ENCODE measurements at places on chromosomes 7 and 10.

DNA sequence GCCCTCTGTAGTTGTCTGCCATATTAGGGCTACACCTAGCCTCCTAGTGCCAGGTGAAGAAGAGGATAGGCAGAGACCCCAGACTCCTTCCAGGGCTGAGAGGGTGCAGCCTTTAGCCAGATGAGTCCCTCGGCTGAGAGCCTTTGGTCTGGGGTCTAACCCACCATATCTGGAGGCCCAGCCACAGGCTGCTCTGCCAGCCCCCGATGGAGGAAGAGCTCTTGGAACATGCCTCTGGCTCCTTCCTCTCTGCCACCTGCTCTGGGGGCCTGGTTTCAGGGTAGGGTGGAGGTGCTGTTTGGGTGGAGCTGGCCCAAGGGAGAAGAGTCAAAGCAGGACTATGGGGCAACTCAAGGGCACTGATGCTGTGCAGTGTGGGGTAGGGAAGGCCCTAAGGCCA is 1.4 kb downstream of the LRRC18 start:
- no peak for DNase-seq

- no peak for DNase-seq
These were observed 156.6 kb upstream of the LYZL2 start for GRCh38 chr10:30786131-30786530.

DNA sequence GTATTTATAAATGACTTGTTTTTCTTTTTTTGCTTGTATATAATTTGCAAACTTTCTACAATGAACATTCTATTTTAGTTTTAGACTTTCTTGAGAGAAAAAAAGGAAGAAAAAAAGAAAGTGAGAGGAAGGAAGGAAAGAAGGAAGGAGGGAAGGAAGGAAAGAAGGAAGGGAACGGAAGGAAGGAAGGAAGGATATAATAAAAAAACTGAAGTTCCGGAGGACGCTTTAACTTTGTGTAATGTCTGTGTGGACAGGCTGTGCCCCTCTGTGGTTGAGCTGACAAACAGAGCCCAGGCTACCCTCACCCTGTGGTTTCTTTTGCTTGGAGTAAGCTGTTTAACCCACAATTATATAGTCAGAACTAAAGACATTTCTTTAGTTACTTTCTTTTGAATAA is 108.7 kb downstream of the SEMA3D start:
- DNase-seq, result no peak

- no peak for DNase-seq
These were observed 43.4 kb downstream of the SHTN1 start for GRCh38 chr10:116961406-116962251.

DNA sequence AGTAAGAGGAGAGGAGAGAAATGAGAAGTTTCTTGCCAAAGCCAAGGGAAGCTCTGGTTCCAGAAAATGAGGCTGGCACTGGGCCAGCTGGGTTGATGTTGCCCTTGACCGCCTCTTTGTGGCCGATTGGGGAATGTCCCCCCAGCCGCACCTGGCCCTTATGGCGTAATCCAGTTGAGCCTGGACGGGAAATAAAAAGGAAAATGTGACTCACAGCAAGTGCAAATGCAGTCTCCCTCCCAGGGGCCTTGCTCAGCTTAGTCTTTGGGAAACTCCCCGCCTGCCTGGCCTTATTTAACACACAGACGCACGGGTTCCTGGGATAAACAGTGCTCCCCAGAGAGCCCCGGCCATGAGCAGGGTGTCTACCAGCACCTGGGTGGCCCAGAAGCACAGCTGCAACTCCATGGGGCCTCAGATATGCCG is 174.8 kb downstream of the KIAA1217 start:
- DNase-seq, result peak; percentile 76

GRCh38 chr7:7321681-7322080 is 139.3 kb downstream of the C1GALT1 start:
- no peak for DNase-seq

DNA sequence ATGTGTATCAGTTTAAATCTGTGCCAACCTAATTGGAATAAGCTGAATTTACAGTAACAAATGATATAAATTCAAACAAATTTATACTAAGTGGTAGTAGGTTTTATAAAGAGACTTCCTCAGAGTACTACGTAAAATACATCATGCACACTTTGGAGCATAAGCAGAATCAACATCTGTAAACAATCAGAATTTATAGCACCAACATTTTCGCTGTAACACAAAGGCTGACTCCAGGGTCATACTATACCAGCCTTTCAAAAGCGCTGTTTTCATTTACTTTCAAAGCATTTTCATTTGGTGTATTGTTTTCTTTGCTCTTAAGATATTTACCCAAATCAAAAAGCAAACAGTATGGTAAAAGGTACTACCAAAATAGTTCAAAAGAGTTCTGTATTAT is 29.3 kb upstream of the TMEM168 start:
- no peak for DNase-seq

DNA sequence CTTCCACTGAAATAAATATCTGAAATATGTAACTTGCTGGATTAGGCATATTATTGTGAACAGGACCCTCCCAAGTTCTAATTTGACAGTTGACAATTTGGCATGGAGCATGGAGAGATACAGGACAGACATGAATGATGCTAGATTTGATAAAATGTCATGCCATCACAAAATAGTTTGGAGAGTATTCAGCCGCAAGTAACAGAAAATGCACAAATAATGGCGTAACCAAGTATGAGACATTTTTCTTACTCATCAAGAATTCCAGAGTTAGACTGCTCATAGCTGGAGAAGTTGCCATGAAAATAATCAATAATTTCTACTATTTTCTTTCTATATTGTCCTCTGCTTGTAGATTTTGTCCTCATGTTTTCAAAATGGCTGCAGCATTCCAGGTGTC is 45.5 kb upstream of the GPAM start:
- no peak for DNase-seq

GRCh38 chr10:17564911-17565310 is 52.3 kb downstream of the HACD1 start:
- DNase-seq, result no peak

GRCh38 chr7:7309203-7309602 is 126.9 kb downstream of the C1GALT1 start:
- DNase-seq, result no peak

DNA sequence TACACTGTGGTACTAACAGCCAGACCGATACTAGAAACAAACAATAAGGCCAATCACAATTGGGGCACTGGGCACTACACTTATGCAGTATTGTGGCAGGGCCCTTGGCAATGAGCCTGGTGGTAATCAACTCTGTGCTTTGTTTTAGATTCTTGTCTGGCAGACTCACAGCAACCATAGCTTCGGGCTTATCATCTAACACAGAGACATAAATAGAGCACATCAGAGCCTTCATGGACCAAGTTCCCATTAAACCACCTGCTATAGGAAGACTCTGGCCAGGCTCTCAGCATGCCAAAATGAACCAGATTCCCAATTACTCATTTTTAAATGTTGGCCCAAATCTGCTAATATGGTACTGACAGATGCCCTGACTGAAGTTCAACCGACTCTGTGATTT is 218.6 kb downstream of the DGKI start:
- DNase-seq, result no peak

- no peak for DNase-seq
These were observed 195.8 kb upstream of the HABP2 start for GRCh38 chr10:113356794-113357680.

GRCh38 chr7:51017576-51018535 is 235.2 kb upstream of the GRB10 start:
- DNase-seq, result no peak

DNA sequence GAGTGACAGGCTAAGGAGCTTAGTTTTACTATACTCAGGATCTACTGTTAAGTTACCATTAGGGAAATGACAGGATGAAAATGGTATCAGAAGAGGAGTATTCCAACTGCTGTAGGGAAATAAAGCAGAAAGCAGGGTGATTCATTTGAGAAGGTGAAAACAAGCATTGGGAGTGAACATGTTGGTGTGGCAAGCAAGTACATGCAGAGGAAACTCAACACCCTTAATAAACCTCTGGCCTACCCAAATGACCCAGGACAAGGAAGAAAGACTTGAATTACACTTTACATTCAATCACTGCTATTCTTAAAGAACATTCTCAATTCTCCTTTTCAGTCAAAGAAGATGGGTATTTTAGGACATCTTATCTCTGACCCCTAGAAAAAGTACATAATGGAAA is 28.7 kb downstream of the ERLIN1 start:
- DNase-seq, result no peak

DNA sequence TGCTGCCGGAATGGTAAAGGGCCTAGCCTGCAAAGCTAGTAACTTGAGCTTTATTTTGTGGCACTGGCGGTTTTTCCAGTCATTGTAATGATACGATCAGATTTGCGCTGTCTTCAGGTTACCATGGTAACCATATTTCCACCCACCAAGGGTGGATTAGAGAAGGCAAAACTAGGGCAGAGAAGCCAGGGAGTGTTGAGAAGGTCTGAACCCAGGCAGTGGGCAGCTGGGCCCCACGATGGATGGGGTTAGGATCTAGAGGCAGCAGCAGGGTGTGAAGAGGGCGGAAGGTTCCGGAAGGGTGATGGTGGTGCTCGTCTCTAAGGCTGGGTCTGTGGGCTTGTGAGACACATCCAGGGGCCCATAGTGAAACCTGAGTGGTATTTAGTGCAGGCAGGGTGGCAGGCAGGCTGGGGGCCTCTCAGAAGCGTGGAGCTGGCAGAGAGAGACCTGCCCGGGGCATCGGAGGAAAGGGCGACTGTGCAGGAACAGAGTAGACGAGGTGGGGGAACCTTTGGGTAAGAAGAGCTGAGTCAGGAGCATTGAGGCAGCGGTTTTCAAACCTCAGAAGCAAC is 87.9 kb upstream of the GTF2I start:
- no peak for DNase-seq

DNA sequence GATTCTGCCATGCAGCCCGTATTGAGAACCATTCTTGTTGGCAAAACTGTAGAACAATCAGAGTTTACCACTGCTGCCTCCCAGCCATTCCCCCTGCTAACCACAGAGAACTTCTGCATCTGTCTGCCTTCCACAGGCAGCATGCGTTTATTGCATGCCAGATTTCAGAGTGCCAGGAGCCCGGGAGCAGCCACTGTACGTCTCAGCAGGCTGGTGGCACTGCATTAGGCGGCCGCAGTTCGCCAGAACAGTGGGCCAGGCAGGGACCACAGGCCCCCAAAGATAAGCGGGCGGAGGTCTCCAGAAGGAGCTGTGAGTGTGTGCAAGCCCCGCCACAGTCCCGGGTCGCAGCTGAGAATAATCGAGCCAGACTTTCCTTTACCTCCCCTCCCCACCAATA is 31.8 kb downstream of the ZNF467 start:
- DNase-seq, result peak; percentile 49

DNA sequence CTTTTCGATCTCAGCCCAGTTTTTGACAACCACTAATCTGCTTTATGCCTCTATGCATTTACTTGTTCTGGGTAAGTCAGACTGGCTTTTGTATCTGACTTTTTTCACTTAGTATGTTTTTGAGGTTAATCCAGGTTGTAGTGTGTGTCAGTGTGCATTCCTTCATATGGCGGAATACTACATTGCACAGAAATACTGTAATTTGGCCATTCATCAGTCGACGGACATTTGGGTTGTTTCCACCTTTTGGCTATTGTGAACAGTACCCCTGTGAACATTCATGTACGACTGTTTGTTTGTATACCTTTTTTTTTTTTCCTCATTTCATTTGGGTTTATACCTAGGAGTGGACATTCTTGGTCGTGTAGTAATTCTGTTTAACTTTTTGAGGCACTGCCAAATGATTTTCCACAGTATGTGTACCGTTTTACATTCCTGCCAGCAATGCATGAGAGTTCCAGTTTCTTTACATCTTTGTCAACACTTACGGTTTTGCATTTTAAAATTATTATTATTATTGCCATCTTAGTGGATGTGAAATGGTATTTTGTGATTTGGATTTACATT is 57.4 kb downstream of the MKLN1 start:
- no peak for DNase-seq

GRCh38 chr10:77077316-77077945 is 560.2 kb downstream of the KCNMA1 start:
- DNase-seq, result no peak

DNA sequence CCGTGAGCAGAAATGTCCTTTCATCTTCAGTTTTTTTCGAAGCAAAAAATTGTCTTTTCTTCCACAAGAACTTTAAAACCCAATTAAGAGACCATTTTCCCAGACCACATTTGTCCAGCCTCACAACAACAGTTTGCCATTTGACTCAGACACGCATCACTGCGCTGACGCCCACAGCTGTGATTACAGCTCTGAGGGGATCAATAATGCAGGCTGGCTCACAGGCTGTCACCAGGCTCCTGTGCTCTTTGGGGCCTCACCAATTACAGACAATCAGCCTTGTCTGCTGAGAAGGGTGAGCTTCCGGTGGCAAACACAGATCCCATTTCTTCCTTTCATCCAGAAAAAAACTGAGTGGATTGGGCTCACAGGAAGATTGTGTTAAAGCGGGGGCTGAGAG is 33.3 kb downstream of the DDC start:
- DNase-seq, result no peak

DNA sequence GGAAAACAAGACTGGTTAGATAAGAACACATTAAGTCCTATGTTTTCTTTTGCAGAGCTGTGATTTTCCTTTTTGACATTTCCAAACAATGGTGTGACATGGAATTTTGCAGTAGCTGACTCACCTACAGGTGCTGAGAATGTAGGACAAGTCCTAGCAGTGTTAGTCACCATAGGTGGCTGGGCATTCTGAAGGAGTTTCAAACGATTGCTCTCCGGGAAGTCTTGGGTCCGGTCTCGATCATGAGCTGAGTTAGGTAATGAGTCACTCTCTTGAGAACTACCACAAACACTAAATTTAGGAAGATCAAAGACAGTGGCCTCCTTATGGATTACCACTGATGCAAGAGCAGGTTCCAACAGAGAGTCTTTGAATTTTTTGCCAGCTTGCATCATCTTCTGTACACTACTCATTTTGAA is 3.6 kb downstream of the FIGNL1 start:
- DNase-seq, result no peak

GRCh38 chr10:110512461-110513187 is 14.9 kb downstream of the DUSP5 start:
- DNase-seq, result no peak

DNA sequence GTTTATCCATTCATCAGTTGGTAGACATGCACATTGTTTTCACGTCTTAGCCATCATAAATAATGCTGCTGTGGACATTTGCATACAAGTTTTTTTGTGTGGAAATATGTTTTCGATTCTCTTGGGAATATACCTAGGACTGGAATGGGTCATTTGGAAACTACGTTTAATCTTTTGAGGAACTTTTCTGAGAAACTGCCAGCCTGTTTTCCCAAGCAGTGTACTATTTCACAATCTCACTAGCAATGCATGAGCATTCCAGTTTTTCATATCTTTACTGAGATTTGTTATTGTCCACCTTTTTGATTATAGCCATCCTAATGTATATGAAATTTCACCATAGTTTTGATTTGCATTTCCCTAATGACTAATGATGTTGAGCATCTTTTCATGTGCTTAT is 95.7 kb upstream of the JAZF1 start:
- DNase-seq, result no peak

DNA sequence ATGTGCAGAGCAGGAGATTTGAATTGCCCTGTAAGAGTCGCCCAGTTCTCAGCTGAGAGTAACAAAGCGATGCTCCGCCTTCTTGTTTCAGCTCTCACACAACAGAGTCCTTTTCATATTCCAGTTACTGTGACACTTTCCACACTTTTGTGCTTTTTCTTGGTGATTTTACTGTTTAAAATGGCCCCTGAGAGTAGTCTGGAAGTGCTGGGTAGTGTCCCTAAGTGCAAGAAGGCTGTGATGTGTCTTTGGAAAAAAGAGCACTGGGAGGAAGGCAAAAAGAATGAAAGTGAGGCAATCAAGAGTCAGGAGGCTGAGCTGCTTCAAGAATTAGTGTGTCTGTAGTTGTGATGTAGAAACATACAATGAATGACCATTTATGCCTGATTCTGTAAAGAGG is 201.2 kb upstream of the SEMA3E start:
- no peak for DNase-seq

- DNase-seq, result no peak
These were observed 1211.6 kb upstream of the LRRN3 start for GRCh38 chr7:109879287-109879828.
